Pancreas (tissue), 10 donors: ENCODE measurements at places on chromosomes 12 and 14.

- no peak overlapping the region for H3K4me3 ChIP-seq
- H3K36me3 ChIP-seq, result no peaks in the 10 kb centered on the region
- no peak for DNase-seq
Observed at GRCh38 chr14:90159146-90159545, 97.2 kb upstream of the PSMC1 start.

- H3K27me3 ChIP-seq, result no peaks in the 10 kb centered on the region
- no peak overlapping the region for H3K27ac ChIP-seq
- H3K4me3 ChIP-seq, result no peak overlapping the region
- no peaks in the 10 kb centered on the region for H3K4me1 ChIP-seq
- no peak for DNase-seq
- H3K36me3 ChIP-seq, result no peaks in the 10 kb centered on the region
Observed at GRCh38 chr14:38735005-38735404, 368.0 kb downstream of the SEC23A start.

- H3K27ac ChIP-seq, result peak within 1 kb of the TSS; percentile 97
- peaks cover 16% of the 10 kb centered on the region for H3K4me1 ChIP-seq
- H3K36me3 ChIP-seq, result peaks cover 9% of the 10 kb centered on the region
- H3K4me3 ChIP-seq, result peak within 1 kb of the TSS; percentile 83
Observed at GRCh38 chr14:50667996-50668825, at the start of gene SAV1. TSS of gene SAV1 (minus strand) at chr14:50668306. CDS start at chr14:50667967, 339 bp downstream.

DNA sequence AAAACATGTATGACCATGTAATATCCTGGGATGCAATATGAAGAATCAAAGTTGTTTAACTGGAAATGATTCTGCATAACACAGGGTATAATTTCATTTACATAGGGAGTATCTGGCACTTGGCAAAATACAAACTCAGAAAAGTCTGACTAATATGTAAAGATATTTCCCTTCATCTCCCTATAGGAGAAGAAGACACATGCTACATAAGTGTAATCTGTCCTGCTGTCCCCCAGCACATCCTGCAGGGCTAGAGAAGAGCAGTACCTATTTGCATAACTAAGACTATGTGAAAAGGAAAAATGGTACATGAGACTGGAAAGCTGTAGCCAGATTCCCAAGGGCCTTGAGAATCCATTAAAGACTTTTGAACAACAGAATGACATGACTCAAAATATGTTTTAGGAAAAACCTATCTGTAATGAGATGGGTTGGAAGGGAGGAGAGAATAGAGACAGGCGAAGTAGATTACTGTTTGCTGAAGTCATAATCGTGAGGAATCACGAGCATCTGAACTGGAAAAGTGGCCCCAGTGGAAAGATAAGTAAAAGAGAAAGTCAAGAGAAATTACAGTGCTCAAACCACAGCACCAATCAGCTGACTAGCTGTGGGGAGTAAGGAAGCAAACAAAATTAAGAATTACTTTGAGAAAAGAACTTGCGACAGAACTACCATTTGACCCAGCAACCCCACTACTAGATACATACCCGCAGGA, 155.1 kb upstream of the HMGA2 start:
- no peak overlapping the region for H3K27ac ChIP-seq
- no peaks in the 10 kb centered on the region for H3K4me1 ChIP-seq
- H3K36me3 ChIP-seq, result no peaks in the 10 kb centered on the region
- no peaks in the 10 kb centered on the region for H3K27me3 ChIP-seq
- no peak for DNase-seq
